ENCODE measurements at places on chromosomes 6 and 20. TPM values are rescaled to one million over a fixed set of nuclear protein-coding genes. Genes with fewer than 3 reads are reported as not detected.

GRCh38 chr20:17747431-17747846 lies 47.7 kb downstream of the BANF2 start:
- ATAC-seq = peak; percentile 61

- ATAC-seq = no peak
Measured at GRCh38 chr20:51077686-51078060, 54.8 kb upstream of the KCNG1 start.

DNA sequence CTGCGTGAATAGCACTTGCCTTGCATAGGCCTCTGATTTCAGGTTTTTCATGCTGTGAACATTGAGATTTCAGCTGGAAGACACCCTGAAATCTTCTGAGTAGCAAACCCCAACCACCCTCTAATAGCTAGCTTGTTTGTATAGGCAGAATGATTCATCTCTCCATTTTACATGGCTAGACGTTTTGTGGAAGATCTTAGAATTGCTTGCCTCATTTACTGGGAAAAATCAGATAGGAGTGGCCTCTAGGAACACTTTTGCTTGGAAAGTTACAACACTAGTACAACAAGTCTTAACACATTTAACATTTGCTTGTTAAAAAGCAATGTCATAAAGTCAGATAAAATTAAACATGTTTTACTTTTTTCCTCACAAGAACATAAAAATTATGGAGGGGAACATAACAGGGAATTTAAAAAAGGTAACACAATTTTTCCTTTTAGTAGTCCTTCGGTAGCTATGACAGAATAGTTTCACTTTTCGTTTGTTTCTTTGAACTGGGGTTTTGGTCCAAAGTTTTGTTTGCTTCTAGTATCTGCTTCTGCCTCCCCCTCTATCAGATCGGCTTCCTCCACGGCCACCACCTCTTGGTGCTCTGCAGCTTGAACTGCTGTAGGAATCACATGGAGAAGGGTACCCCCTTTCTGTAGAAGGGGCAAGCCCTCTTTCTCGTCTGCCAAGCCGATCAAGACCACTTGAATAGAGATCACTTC lies 102.2 kb upstream of the PTCHD4 start:
- ATAC-seq = no peak

DNA sequence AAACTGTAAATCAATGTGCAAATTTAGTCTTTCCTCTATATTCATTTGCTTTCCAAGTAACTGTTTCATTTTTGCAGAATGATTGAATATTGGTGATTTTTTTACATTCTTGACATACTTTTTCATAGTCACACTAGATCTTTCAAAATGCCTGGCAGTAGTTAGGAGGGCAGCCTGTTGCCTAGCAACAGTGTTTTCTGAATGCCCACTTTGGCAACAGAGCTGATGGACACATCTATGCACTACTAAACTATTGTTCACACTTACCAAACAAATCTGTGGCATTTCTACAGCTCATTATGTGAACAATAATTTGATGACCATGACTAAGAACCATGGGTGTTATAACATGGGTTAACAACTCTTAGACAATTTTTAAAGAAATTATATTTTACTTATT lies 438.0 kb upstream of the IMPG1 start:
- no peak for ATAC-seq

DNA sequence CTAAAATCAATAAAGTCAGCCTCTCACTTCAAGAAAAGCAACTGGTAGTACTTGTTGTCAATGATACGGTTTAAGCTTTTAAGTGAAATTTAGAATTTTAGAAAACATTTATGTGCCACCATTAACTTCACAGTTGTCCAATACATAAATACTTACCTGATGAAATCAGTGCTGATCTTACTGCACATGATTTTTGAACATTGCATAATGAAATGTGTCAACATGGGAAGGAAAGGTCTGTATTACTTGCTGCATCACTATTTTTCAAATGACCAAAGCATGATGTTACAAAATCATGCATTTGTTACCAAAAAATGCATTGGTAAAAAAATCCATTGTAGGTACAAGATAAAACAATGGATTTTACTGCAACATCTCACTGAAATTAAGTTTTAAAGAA lies 284.3 kb downstream of the EPM2A start:
- no peak for ATAC-seq

Gene ERVFRD-1
- total RNA-seq = not detected

- ATAC-seq = no peak
Measured at GRCh38 chr6:108982154-108983113, 112.2 kb downstream of the SESN1 start.

Gene TNFRSF6B
- 4.5 TPM for total RNA-seq

DNA sequence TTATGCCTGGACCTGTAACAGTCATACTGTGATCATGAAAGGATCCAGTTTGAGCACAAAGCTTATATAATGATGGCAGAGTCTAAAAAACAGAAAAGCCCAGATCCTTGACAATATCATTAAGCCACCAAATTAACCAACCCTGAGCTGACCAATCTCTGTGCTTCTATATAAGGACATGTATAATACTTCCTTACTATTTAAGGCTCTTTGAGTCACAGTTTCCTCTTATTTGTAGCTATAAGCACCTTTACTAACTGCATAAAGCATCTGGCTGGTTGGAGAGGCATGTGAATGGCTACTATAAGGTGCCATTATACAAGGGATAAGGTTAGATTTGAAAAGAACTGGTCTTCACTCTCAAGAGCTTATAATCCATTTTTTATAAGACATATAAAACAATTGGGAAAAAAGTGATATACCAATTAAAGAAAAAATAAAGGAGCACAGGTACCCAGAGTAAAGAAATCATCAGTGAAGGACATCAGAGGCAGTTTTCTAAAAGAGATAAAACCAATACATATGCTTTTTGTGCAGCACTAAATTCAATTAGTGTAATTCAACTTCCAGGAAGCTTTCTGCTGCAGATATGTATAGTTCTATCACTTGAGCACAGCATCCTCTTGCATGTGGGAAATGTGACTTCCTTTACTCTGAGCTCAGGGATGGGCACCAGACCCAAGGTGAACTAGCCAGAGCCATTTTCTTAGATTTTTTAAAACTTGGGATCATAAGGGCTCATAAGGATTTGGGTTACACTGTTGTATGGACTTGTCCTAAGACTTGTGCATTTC lies 121.0 kb downstream of the BTBD9 start:
- ATAC-seq = no peak

- ATAC-seq = peak; percentile 59
Measured at GRCh38 chr6:7426447-7427169, 37.0 kb downstream of the RIOK1 start.

- no peak for ATAC-seq
Measured at GRCh38 chr6:26536571-26537159, 1.5 kb upstream of the HMGN4 start.

Gene ANGPT4
- 0.08 TPM for total RNA-seq

GRCh38 chr6:116550796-116551195 lies 2.8 kb upstream of the CALHM4 start:
- ATAC-seq = no peak

- ATAC-seq = peak; percentile 18
Measured at GRCh38 chr6:116631379-116631990, 15.2 kb downstream of the RSPH4A start.
